ENCODE measurements at places on chromosomes 7 and 10.

DNA sequence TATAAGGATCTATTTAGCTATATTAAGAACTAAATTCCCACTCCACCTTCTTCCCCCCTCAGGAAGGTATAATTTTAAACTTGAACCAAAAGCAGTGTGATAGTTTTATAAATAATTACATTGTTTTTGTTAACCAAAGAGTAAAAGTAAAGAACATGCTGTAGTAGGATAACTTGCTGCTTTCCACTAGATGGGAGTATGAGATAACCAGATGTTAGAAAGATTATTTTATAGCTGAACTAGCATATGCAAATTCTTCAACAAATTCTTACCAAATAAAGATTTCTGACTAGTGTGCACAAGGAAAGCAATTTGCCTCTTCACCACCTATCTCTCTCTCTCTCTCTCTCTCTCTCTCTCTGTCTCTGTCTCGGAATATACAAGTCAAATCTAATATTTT lies 31.8 kb downstream of the TES start:
- DNase-seq = no peak

GRCh38 chr7:158710651-158711102 lies 6.1 kb upstream of the NCAPG2 start:
- DNase-seq = no peak

- no peak for DNase-seq
These were observed 425.5 kb downstream of the GLRX3 start for GRCh38 chr10:130561681-130562080.

DNA sequence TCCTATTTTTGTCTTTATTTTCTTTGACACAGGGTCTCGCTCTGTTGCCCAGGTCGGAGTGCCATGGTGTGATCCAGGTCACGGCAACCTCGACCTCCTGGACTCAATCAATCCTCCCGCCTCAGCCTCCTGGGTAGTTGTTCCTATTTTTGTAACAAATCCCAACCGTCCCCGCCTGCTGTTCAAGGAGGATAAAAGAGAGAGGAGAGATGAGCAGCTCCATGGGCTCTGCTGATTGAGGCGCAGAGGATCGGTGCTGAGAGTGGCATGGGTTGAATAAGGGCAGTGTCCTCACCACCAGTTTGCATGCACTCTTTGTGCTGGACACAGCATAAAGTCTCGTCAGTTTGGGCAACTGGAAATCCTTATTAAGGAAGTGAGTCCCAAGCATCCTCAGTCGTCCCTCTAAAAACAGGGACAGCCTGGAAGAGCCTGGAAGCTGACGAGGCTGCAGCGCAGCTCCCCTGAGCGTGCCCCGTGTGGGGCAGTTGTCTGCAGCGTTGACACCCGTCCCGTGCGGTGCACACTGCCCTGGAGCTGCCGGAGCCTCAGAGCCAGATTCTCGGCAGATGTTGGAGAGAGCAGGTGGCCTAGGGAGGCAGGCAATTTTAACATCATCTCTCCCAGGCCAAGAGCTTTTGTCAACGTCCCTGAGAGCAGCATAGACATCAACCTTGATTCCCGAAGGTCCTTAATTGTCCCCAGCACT lies 404.2 kb upstream of the RNF32 start:
- no peak for DNase-seq

DNA sequence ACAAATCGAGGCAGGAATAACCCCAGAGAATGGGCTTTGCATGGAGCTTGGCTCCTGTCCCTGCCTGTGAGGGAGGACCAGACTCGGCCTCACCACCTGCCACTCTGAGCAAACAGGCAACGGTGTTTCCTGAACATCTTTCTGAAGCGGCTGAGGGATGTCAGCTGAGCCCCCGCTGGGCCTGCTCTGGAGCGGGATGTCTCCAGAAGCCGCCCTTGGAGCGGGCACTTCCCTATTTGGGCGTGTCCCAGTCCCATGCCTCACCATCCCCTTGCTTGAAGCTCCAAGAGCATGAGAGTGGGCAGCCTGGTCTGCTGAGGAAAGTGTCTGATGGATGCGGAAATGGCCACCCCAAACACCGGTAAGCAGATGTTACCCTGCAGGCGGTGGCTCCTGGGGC lies 10.2 kb downstream of the ALKBH4 start:
- DNase-seq = no peak

DNA sequence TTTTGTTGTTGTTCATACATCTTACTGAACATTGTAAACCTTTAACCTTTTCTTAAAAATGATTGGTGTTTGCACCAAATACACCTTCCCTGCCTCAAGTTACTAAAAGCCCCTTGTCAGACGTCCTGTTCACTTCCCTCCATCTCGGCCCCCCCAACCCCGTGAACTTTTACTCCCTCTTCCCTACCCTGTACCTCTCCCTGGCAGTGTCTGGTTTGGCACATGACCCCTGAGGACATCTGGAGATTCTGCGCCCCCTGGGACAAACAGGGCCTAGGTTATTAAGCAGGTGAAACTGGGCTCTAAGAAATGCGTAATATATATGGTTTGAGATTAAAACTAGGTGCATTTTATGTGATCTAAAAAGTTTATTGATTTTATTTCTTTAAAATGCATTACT lies 1.4 kb downstream of the PPP2R2D start:
- no peak for DNase-seq

Measured in stimulated activated CD4-positive, alpha-beta T cell treated with anti-CD3 and anti-CD28 coated beads, Interleukin-12 subunit alpha, Interleukin-12 subunit beta, amount 100 ng/mL, for 4 hours (primary cell).